ENCODE measurements at places on chromosomes 4 and X.

- no peak for DNase-seq
Measured at GRCh38 chr4:129358571-129358970, 262.6 kb downstream of the C4orf33 start.

GRCh38 chrX:11080741-11081305 is 30.3 kb upstream of the HCCS start:
- no peak for DNase-seq

DNA sequence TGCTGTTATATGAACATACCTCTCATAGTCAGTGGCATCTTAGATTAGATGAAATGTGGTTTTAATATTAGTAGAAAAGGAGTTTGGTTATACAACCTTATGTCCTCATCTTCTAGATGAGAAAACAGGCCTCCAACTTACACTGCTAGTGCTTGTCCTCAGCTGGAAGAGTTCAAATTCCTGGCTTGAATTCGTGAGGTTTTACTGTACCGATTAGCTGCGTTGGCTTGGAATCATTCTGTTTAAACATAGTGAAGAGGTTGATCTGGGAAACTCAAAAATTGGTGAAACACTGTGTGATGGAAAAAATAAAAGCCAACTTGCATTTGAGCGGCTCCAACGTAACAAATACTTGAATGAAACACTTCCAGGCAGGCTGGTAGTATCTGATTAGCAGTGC is 81.0 kb downstream of the LNX1 start:
- no peak for DNase-seq

DNA sequence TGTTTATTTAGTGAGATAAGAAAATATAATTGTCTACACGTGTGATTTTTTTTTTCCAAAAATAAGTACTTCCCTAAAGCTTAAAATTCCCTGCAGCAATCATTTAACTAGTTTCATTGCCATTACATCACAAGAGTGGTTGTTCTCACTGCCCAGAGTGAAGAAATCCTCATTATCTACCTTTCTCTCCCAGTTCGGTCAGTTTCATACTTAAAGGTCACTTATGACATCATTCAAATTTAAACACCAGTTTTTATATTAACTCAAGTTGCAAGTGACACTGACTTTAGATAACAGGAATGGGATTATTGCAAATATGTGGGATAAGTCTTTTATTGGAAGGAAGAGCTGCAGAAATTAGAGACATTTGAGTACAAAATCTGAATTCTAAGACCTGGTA is 1699.8 kb upstream of the IGFBP7 start:
- DNase-seq = no peak

DNA sequence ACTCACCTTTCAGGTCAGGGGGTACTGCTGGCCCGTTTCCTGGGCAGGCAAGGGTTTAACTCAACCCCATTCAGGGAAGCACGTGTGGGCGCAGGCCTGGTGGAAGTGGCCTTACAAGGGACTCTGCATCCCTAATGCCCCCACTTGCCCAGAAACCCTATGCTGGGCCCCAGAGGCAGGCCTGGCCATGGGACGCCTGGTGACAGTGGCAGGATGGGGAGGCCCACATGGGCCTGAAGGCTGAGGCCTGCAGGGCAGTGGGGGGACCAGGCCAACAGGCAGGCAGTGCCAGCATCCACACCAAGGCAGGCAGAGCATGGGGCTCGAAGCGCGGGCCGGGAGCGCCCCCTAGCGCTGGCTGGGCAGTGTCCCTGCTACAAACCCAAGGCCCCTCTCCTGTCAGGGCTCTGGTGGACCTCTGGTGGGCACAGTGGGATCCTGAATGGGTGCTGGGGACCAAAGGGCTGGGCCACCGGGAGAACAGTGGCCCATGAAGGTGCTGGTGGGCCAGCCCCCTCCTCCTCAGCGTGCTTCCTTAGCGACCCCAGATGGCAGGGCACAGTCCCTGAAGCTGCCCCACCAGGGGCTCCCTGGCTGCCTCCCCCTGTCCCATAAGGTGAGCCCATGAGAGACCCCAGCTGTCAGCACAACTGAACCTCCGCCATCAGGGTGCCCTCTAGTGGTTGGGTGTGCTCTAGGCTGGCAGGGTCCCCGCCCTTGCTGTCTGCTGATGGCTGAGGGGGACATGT is 16.8 kb downstream of the FGFR3 start:
- peak; percentile 73 for DNase-seq

DNA sequence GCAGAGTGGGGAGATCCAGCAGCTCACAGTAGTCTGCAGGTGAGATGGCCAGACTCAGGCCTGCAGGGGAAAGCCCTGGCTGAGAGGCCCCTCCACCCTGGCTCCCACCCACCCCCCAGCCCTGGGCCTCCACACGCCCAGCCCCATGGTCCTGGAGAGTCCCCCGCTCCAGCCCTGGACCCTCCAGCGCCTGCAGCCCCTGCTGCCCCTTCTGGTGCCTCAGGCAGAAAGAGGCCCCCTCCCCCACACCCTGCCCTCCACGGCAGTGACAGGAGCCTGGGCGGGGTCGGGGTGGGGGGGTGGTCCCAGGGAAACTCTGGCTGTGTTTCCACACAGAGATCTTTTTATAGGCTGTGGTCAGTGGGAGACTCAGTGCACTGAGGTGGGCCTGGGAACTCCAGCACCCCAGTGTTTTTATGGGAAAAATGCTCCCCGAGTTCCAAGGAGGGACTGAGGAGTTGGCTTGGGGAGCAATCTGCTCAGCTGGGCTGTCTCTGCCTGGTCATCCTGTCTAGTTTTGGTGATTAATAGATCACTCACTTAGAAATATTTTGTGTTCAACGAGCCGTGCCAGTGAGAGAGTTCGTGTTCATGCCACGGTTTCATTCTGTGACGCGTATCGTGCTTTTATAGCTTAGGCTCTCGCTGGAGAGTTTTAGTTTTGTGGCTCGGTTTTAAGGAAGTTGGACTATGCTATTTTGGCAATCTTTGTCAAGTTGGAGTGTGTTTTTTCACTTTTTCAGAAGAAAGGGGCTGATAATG is 53.1 kb upstream of the HGFAC start:
- no peak for DNase-seq
